NCI-H1417 treated with DMSO at 0.1 percent for 48 hours (cell line): ENCODE measurements at places on chromosomes 2 and 18.

DNA sequence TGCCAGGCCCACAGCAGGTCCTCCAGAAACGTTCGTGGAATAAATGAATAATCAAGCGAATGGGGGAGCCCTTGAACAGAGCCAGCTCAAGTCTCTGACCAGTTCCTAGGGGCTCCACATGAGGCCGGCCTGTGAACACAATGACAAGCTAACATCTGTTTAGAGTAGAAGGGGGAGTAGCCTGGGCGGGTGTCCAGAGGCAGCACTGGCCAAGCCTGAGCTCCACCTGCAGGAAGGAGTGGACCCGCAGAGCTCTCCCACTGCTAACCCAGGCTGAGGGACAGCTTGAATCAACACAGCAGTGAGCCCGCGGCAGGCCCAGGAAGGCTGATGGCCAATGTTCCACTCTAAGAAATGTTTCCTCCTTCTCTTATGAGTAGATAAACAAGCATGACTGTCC lies 234.8 kb upstream of the RAB6C start:
- DNase-seq: no peak

DNA sequence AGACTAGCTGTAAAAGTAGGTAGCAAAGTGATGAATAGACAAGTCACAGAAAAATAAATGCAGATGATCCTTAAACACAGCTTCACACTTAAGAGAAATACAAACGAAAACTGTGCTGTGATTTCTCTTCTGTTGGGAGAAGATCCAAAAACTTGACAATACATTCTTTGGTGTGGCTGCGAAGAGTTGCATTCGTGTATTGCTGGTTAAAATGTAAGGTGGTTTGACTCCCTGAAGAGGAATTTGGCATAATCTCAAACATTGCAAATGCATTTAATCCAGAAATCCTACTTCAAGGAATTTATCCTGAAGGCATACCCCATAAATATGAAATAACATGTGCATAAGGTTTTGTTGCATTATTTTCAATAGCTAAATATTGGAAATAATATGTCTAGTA lies 7.1 kb downstream of the CCNYL1 start:
- DNase-seq: no peak

DNA sequence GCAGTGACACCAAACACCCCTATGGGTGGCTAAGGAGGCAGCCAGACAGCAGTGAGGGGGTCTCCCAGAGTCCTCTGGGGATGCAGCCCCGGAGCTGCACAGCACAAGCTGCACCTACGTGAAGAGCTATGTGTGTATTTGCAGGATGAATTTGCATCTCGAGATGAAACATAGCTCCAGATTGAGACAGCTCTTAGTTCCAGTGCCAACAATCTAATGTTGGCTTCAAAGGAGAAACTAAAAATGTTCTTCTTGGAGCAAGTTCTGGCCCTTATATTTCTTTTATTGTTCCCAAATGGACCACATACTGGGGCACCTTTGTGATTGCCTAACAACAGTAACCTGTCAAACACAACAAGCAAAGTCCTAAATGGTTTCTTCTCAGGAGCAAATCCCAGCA lies 233.9 kb downstream of the SLC4A3 start:
- DNase-seq: no peak

GRCh38 chr2:194491409-194492115 lies 1165.5 kb upstream of the SLC39A10 start:
- no peak for DNase-seq

DNA sequence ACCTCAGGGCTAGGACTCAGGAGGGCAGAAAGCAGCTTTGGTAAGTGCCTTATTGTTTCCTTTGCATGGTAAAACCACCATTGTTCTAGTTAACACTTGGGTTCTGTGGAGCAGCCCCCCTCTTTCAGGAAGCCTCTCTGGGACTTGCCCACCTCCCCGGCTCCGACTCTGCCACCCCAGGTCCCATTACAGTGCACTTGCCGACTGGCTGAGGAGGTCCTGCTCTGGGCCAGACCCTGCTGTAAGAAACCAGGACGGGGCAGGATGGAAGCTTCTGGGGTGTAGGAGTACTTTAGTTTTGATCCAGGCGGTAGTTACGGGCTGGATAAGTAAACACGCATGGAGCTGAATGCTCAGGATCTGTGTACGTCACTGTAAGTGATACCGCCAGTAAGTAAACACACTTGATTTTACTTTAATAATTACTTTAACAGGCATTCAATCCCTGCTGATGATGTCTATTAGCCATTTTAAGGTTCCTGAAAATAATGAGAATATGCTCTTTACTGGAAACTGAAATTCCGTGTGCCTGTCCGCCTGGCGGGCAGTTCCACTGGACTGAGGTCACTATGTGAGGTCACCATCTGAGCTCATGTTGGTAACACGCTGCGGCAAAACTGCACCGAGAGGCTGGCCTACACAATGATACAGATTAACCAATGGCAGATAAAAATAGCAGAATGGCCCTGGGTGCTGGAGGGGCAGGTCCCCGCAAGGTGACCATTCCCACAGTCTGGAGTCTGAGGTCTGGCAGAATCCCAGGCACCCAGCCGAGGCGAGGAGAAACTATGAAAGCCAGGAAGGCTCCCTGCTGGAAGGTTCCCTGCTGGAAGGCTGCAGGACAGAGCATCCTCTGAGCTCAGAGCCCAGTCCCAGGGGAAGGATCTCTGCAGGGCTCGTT lies 25.2 kb downstream of the HS1BP3 start:
- DNase-seq: no peak

DNA sequence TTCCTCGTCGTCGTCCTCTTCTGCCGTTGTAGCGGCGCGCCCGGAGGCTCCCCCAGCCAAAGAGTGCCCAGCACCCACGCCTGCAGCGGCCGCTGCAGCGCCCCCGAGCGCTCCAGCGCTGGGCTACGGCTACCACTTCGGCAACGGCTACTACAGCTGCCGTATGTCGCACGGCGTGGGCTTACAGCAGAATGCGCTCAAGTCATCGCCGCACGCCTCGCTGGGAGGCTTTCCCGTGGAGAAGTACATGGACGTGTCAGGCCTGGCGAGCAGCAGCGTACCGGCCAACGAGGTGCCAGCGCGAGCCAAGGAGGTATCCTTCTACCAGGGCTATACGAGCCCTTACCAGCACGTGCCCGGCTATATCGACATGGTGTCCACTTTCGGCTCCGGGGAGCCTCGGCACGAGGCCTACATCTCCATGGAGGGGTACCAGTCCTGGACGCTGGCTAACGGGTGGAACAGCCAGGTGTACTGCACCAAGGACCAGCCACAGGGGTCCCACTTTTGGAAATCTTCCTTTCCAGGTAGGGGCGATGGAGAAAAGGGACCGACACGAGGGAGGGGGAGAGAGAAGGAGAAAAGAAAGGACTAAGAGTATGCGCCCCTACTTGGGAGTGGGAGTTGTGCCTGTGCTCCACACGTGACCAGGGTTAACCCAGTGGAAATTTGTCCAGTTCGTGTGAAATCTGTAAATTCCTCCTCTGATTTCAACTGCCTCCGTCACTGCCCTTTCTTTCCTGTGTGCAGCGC lies 800 bp downstream of the HOXD13 start:
- no peak for DNase-seq

GRCh38 chr2:25936889-25937545 lies 45.3 kb downstream of the KIF3C start:
- no peak for DNase-seq

DNA sequence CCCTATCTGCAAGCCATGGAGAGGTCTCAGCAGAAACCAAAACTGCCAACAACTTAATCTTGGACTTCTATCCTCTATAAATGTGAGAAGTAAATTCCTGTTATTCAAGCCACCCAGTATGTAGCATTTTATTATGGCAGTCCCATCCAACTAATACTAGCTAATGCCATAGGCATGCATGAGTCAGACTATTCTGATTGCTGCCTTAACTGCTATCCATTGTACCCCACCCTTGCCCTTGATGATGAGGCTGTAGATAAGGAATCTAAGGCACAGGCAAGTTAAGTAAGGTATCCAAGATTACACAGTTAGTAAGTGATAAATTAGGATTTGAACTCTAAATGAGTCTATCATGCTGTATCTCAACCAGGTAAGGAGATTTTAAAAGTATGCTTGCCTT lies 223.0 kb downstream of the UBE2E3 start:
- no peak for DNase-seq

DNA sequence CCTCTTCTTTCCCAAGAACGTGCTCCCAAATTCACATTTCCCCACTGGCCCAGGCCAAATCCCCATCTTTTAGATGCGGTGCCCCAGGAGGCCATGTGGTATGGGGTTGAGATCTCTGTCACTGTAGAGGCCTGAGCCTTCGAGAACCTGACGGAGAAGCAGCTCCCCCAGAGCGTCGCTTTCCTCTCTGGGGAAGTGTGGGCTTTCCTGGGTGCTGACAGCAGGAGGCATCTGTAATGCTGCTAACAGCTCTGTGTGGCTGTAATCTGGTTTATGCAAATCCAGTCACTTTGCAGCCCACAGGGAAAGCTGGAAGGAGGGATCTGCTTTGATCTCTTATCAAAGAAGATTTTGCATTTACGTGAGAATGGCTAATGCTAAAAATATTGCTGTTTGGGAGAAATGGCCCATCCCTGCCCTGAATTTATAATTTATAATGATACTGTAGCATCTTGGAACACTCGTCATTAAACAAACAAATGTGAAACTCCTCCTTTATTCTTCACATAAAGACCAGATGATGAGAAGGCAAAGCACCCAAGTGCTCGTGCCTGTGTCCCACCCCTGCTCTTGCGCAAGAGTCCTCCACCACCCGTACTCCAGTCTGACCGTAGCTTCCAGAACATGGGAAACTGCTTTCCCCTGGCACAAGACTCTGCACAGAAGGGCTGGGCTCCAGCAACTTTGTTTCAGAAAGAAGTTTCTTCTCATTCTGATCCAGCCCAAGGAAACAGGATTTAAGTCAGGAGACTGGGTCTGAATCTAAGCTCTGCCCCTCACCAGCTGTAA lies 109.9 kb upstream of the EPC2 start:
- no peak for DNase-seq

DNA sequence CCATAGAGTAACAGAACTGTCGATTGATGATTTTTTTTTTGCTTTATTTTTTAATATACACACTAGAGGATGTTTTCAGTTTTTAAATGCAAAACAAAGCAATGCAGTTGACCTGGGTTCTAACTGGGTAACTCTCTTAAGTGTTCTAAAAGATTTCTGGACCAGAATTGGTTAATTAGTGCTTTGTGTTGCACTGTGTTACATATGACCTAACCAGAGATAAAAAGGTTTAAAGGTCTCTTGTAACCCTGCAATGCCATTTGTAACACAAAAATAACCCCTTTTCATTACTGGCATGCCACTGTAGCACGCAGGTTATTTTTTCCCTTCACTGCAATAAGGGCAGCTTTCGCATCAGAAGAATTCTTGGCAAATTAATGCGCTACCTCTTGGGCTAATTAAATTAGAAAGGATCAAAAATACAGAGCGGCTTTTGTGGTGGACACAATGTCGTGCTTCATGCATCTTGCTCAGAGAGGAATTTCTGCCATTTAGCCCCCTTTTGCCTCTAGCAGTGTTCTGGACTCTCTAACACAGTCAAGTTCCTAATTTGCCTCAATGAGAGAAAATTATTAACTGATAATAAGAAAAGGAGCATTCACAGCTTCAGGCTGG lies 250.8 kb upstream of the ZEB2 start:
- no peak for DNase-seq

- DNase-seq: no peak
Observed at GRCh38 chr2:57343391-57344006, 703.1 kb upstream of the VRK2 start.

DNA sequence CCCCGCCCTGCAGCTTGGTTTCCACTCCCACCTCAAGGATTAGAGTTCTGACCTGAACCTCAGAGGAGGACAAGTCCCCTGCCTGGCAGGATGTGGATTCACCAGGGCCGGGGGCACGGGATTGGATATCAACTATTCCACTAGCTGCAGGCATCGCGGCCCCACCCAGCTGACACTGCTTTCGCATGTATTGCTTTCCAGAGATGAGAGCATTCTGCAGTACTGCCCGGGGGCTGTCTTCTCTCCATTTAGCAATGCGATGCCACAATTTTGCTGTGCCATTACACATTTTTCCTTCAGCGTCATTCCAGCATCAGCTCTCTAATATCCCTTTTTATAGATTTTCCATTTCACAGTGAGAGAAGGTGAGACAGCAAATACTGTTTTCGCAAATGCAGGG lies 42.0 kb downstream of the CTIF start:
- DNase-seq: no peak

DNA sequence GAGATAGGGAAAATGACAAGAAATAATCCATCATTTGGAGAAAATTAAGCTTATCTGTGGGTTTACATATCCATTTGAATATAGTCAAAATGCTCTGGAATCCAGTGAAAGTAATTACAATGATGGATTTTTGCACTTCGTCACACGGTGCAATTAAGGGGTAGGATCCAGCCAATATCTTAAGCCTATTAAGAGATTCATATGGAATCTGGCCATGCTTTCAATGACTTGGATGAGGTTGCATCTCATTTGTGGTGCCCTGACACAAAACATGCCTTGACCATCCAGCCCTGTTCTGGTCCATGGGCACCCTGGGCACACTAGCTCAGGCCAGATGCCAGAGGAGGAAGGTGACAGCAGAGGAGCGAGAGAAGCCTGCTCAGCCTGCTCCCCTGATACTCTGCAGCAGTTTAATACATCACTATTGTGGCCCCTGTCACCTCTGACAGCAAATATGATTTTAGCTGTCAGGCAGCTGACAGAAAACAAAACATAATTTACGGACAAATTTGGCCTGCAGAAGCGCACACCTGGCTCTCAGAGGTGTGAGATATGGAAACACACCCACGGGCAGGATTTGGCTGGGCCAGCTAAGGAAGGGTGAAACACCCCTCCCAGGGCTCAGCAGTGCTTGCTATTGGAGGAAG lies 94.1 kb upstream of the ST8SIA3 start:
- peak; percentile 33 for DNase-seq

DNA sequence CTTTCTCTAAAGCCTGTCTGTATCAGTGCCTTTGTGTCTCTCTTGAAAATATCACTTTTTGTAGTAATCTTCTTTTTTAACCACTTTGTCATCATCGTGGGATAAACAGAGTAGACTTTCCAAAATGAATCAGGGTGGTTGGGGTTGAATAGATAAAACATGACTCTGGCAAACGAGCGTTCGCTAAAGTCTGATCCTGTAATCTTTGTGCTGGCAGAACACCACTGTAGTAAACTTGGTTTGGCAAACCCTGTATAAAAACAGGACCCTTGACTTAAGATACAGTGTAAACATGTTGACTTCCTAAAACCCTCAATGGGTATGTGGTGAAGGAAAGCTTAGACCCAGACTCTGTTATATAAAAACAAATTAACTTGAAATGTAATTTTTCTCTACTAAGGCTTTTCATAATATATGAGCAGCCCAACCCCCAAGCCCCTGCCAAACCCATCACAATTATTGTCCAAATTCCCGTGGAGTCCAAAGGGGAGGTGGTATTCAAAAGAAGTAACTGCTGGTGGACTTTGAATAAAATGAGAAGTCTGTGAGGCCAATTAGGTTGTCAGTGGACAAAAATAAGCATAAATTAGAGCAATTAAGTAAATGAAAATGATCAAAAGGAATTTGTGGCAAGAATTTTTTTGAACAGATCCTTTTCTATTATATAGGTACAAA lies 52.2 kb downstream of the COLEC12 start:
- no peak for DNase-seq

- DNase-seq: no peak
Observed at GRCh38 chr2:229851870-229852269, 69.9 kb downstream of the TRIP12 start.

- no peak for DNase-seq
Observed at GRCh38 chr2:96953611-96953978, 32.8 kb downstream of the FAM178B start.
